ENCODE measurements at places on chromosomes 5 and 9. TPM values are rescaled to one million over a fixed set of nuclear protein-coding genes. Genes with fewer than 3 reads are reported as not detected.

GNAQ gene
- 83.4 TPM for total RNA-seq

SLC1A1 gene
- total RNA-seq: 19.0 TPM

ANXA2R gene
- total RNA-seq: 4.6 TPM

FAM221B gene
- not detected for total RNA-seq
